NCI-H1417 (cell line): ENCODE measurements at places on chromosomes 5 and 9.

DNA sequence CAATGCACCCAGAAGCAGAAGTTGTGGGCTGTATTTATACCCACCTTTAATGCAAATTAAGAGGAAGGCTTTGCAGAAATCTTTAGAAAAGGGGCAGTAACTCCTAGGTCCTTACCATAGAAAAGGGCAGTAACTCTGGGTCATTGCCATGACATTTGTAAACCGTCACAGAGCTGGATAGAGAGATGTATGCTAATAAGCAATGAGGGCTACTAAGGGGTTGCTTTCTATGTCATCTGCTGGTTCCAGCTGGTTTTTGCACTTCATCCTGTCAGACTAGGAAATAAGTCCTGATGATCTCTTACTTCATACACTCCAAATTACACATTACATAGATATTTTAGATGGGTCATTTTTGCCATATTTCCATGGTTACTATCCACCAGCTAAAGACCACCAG lies 299.1 kb upstream of the TYRP1 start:
- DNase-seq: no peak

- DNase-seq: no peak
Observed at GRCh38 chr9:3507395-3508077, 18.3 kb downstream of the RFX3 start.

DNA sequence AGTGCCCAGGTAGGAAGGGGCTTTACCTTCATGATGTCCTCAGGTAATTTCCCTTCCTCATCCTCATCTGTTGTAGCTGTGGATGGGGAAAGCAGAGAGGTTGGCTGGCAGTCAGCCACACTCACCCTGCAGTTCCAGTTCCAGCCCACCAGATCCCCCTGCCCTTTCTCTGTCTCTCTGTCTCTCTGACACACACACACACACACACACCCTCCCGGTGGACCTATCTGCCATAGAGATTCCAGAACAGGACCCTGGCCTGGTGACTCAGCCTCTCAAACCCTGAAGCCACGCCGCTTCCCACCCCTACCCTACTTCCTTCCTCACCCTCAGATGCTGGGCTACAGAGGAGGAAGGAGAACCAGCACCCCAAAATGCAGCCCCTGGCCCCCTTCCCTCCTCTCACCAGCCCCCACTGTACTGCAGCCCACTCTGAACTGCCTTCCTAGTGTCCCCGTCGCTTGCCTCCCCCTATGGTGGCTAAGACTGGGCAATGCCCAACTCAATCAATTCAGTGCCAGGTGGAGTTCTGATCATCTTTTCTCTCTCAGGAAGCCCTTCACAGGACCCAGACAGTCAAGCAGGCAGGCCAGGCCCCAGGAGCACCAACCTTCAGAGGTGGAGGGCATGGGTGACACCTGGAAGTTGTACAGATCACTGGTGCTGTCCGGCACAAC lies 4.8 kb downstream of the IRF1 start:
- no peak for DNase-seq

GRCh38 chr9:133731876-133732638 lies 6.1 kb downstream of the SARDH start:
- peak; percentile 20 for DNase-seq

GRCh38 chr9:80500300-80500699 lies 928.5 kb downstream of the TLE4 start:
- DNase-seq: no peak

DNA sequence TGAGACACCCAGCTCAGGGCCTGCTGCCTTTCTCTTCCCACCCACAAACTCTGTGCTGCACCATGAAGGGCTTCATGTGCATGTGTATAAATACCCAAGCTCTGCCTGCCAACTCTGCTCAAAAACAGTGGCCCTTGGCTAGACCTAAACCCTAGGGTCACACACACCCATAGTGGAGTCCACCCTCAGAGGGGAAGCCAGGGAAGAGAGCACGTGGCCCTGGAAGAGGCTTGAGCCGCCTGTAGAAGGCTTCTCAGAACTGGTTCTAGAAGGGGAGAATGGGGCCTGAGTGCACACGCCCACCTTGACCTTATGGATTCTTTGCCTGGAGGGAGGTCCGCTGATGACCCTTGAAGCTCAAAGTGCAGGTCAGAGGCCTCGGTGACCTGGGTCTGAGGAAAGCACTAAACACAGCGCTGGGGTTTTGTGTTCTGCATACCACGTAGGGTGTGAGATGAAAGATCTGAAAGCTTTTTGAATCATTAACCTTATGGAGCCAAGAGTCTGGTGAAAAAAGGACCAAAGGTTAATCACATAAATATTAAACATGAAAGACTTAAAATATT lies 60.6 kb downstream of the CYFIP2 start:
- no peak for DNase-seq

DNA sequence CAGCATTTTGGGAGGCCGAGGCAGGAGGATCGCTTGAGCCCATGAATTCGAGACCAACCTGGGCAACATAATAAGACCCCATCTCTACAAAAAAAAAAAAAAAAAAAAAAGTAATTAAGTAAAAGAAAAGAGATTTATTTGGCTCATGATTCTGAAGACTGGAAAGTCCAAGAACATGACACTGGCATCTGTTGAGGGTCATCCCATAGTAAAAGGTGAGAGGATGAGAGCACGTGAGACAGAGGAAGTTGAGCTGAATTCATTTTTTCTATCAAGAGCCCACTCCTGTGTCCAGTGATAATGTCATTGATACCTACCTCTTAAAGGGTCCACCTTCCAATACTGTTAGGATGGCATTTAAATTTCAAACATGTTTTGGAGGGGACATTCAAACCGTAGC lies 19.8 kb downstream of the CREBRF start:
- no peak for DNase-seq

DNA sequence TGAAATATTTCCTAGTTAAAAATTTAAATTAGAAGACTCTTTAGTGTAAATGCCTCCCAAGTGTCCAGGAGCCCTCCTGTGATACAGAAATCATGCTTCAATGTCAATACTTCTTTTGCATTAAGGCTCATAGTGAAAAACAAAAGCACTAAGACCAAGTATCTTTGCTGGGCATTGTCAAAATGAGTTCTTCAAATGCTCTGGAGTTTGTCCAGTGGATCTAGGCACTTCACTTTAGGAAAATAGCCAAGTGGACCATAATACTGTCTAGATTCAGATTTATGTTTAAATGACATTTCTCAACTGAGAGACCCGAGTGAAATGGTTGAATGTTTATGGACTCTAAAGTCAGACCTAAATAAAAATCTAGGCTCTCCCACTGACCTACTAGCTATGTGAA lies 21.3 kb upstream of the CCDC112 start:
- DNase-seq: no peak

- no peak for DNase-seq
Observed at GRCh38 chr9:71692337-71692736, 76.0 kb downstream of the CEMIP2 start.

DNA sequence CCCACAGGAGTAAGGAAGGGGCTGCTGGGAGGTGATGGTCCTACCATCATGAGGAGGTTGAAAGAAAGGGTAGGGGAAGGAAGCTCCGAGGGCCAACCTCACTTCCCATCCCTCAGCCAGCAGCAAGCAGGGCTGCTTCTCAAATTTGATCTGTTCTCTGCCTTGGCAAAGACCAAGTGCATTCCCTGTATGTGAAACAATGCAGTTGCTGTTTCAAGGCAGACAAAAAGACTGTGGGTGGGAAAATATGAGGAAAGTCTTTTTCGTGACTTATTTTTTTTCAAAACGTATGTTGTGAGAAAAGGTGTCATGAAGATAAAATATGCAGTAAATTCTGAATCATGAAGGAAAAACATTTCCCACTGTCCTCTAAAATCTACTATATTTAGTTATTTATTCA lies 165.9 kb downstream of the ARSB start:
- DNase-seq: no peak

- no peak for DNase-seq
Observed at GRCh38 chr5:21164425-21164824, 1176.4 kb upstream of the CDH18 start.

GRCh38 chr9:86660146-86660943 lies 287.0 kb downstream of the GAS1 start:
- DNase-seq: no peak

DNA sequence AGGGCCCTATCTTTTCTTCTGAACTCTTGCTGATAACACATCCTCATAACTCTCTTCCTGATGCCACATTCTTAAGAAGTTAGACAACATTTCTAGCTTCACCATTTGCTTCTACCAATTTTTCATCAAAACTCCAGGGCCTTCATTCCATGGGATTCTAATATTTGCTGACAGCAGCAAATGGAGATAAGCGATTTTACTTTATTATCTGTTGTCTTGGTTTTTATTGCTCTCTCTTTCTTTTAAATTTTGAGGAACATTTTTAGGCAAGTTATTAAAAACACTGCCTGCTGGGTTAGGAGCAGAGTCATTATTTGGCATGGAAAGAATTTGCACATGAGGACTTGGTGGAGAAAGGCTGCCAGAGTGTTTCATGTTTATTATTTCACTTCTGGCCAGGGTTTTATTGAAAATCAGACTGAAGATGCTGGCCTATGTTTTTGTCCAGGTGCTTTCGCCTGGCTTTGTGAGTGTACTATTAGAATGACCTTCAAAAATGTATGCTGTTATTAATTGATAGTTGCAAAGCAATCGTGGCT lies 27.7 kb downstream of the NSG2 start:
- DNase-seq: no peak

DNA sequence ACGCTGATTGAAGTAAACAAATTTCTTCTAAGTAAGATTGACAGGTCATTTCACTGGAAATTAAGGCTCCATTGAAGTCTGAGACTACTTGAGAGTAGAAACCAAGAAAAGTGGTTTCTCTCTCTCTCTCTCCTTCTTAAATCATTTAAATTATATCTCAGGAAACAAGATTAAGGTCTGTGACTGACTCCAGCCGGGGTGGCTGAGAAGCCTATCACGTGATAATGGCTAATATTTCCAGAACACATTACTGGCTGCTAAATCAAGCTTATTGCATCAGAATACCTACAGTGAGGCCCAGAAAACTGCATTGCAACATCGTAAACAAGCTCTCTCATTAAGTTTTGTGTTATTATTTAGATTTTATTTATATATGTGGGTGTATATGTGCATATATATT lies 88.4 kb downstream of the PTCD2 start:
- no peak for DNase-seq

- no peak for DNase-seq
Observed at GRCh38 chr9:122291458-122291857, 26.8 kb downstream of the MRRF start.

DNA sequence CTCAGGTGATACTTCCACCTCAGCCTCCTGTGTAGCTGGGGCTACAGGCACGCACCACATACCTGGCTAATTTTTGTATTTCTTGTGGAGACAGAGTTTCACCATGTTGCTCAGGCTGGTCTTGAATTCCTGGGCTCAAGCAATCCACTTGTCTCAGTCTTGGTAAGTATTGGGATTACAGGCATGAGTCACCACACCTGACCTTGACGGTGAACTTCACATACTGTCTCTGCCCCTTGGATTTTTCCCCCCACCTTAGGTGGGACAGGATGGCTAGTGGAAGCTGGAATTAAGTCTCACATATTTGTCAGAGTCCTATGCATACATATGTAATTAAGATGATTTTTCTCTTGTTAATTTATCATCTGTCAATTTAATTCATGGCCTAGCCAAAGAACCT lies 20.9 kb upstream of the RFK start:
- no peak for DNase-seq

- no peak for DNase-seq
Observed at GRCh38 chr9:9950813-9951212, 662.0 kb downstream of the PTPRD start.

GRCh38 chr5:146919304-146919703 lies 40.7 kb upstream of the PPP2R2B start:
- no peak for DNase-seq

DNA sequence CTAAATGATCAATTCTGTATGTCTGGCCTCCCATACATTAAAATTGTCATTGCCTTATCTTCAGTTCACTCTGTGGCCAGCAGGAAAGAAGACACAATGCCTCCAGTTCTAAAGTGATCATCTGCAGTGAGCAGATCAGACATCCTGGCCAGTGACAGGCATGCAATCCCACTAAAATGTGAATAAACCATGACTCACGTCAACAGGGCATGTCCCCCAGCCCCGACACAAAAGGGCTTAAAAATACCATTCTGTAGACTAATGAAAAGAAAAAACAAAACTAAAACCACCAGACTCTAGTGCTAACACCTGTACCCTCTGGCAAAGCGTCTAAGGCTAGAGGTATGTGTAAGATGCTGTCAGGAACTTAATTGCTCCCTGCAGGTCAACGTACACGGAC lies 38.5 kb downstream of the DDX31 start:
- DNase-seq: peak; percentile 33

- no peak for DNase-seq
Observed at GRCh38 chr9:10562581-10563343, 50.0 kb downstream of the PTPRD start.

DNA sequence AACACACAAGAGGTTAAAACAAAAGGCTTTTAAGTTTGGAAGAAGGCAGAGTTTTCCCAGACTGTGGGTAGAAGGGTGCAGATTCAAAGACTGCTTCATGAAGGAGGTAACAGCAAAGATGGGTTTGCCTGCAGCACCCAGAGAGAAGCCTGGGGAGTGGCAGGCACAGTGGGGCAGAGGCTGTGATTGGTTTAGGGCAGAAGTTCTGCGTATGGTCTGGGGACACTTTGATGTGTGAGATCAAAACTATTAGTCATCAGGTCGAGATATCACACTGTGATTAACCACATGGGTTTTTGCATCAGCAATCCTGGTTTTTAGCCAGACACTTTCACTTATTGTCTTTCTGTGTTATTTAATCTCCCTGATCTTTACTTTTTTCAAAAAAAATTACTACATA lies 188.8 kb upstream of the GLRA1 start:
- no peak for DNase-seq

- DNase-seq: no peak
Observed at GRCh38 chr9:136815422-136815782, 7.7 kb downstream of the RABL6 start.

GRCh38 chr9:91282292-91282691 lies 79.4 kb downstream of the AUH start:
- no peak for DNase-seq

GRCh38 chr5:114243972-114244317 lies 117.9 kb upstream of the KCNN2 start:
- DNase-seq: no peak

DNA sequence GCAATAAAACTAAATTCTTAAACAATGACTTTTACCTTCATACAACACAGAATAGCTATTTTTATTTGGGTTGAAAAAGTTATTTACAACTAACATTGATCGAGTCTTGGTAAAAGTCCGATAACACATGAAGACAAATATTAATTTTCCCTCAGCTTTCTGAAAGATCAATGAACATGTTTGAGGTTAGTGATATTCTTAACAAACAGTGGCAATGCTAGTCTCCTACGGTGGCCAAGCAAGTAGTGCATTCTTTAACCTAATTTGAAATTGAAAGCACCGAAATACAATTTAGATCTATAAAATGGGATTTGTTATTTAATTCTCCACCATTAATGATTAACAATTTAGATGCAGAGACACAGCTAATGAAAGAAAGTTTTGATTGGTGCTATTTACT lies 435.1 kb downstream of the HCN1 start:
- no peak for DNase-seq

- DNase-seq: no peak
Observed at GRCh38 chr5:144072518-144072927, 97.9 kb downstream of the YIPF5 start.
